Stimulated activated CD8-positive, alpha-beta memory T cell treated with anti-CD3 and anti-CD28 coated beads, Interleukin-15, amount 100 ng/mL, for 48 hours (primary cell): ENCODE measurements at places on chromosomes 4 and X.

DNA sequence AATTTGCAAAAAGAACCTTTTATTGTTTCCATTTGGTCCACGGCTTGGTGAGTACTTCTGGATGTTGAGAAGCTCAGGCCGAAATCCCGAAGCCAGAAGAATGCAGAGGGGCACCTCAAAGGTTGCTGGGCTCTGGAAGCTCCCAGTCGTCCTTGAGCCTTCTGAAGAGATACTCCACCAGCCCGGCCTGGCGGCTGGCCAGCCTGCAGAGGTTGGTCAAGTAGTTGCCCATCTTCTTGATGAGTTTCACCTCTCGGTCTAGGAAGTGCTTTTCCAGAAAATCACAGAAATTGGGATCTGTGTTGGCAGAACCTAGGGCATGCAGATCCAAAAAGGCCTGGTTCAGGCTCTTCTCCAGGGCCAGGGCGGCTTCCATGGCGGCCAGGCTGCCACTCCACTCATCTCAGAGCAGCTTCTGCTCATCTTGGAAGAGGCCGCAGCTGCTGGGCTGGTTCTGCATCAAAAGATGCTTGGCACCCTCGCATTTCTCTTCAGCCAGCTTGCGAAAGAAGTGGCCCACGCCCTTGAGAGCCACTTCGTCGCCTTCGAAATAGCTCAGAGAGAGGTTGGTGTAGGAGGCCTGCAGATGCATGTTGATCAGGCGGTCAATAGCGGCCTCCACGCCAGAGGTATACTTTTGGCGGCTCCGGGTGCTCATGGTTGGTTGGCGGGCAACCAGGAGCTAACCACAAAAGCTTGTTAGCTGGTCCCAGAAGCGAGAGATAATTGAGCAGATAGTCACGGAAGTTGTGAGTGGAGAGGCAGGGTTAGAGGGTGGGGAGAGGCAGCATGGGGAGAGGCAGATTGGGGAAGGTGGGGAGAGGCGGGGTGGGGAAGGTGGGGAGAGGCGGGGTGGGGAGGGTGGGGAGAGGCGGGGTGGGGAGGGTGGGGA is 76.5 kb upstream of the TSPAN7 start:
- no peak for DNase-seq

DNA sequence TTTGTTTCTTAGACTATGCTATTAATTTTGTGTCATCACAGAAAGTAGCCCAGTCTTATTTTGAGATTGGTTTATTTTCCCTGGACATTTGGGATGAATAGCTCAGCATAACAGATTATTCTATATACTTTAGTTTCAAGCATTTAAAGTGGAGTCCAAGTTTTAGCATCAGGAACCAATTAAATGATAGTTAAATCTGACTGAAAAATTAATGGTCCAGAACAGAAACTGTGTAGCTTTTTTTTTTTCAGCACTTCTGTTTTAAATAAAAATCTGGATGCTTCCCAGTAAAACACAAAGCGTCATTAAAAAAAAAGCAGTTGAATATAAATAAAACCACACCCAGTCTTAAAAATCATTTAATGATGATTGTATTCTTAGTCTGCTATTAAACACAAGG is 59.4 kb upstream of the PITX2 start:
- no peak for DNase-seq

DNA sequence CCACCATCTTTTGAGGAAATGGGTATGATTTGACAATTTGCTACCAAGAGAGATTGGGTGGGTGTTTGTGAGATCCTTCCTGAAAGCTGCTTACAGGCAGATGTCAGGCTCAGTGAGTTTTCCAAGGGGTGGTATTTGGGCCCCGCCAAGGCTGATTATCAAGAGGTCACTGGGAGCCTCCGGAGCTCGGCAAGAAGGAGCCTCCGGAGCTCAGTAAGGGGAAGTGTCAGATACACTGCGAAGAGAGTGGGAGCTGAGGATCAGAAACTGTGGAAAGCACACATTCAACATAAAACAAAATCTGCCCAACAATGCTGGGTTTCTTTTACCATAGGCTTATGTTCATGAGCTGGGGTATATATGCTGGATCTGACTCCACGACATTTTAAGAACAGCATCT is 714 bp downstream of the RTL3 start:
- no peak for DNase-seq

DNA sequence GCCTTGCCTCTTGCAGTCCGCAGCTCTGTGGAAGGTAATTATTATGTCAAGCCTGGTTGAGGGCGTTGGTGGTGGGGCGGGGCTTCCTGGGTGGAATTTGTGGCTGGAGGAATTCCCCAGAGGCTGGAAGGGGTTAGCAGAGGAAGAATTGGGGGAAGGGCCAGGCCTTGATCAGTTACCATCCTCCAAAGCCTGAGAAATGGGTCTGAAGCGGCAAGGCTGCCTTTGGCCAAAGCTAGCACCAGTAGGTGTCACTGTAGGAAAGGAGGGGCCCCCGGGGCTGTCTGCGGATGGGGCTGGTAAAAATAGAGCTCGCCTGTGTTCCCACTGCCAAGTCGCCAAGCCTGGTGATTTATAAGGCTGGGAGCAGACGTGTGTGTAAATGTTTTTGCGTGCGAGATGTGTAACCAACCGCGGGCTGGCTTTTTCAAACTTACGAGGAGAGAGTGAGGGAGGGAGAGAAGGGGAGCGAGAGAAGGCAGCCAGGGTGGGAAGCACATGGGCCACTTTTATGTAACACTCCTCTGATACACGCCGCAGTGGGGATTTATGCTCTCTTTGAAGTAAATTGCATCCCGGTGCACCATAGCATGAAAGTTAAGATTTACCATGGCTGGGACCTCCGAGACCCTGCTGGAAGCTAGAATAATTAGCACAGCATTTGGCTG is 367.0 kb downstream of the BCOR start:
- peak; percentile 29 for DNase-seq

GRCh38 chrX:149962010-149962409 is 23.7 kb upstream of the EOLA2 start:
- no peak for DNase-seq

- DNase-seq, result no peak
These were observed 103.7 kb downstream of the RBM47 start for GRCh38 chr4:40525752-40526598.
